ENCODE measurements at places on chromosomes 1 and 21.

- no peak for DNase-seq
Measured at GRCh38 chr1:167797015-167797414, 75.2 kb downstream of the MPZL1 start.

GRCh38 chr1:26820784-26821269 is 5.7 kb upstream of the ZDHHC18 start:
- DNase-seq = no peak

DNA sequence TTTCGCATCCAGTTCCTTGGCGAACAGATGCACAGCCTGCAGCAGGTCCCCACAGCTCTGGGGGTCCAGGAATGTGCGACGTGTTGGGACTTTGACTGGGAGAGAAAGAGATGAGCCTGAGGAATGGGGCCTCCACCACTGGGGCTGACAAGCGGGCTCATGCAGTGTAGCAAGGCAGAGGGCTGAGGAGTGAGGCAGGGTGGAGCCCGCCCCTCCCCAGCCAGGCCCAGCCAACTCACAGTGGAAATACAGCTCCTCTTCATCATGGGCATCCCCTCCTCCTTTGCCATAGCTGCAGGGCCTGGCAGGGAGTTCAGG is 30.7 kb downstream of the CDCA8 start:
- no peak for DNase-seq

GRCh38 chr1:73910062-73910461 is 287.9 kb downstream of the LRRIQ3 start:
- DNase-seq = no peak

GRCh38 chr1:58754073-58754613 is 29.7 kb downstream of the JUN start:
- DNase-seq = no peak

DNA sequence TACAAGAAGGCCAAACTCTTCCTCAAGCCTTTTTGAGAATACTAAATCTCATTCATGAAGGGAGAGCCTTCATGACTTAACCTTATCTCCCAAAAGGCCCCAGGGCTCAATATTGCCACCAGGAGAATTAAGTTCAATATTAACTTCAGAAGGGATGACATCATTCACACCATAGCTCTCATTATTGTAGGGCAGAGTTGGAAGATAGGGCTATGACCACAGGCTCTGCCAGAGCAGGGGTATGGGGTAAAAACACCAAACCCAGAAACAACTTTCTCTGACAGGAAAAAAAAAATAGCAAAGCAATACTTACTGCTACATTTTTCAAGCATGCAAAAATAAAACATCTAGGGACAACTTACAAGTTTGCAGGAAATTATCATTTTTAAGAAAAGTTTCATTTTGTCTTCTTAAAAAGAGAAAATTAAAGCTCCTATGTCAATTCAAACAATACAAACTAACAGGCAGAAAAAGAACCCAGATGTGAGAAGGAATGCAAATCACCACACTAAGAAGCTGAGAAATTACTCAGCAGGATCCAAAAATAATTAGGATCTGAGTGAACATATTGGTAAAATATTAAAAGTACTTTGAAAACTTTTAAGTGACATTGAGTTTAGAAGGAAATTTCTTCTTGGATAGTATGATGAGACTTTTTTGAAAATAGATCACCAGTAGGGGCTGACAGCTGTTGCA is 1156.5 kb downstream of the NCAM2 start:
- DNase-seq = no peak

DNA sequence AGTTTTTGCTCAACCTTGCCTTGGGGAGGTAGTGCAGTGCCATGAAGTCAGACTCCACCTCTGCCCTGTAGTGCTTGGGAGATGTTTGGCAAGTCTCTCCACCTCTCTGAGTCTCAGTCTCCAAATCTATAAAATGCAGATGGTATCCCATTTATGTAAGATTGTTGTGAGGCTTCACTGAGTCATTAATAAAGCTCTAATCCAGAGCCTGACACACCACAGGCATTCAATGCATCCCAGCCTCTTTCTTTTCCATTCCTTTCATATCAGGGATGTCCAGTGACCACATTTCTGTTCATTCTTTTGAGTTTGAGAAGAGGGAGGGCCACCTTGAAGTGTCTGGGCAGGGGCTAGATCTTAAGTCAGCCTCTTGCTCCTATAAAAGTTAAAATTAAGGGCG is 37.6 kb upstream of the LMO4 start:
- no peak for DNase-seq

DNA sequence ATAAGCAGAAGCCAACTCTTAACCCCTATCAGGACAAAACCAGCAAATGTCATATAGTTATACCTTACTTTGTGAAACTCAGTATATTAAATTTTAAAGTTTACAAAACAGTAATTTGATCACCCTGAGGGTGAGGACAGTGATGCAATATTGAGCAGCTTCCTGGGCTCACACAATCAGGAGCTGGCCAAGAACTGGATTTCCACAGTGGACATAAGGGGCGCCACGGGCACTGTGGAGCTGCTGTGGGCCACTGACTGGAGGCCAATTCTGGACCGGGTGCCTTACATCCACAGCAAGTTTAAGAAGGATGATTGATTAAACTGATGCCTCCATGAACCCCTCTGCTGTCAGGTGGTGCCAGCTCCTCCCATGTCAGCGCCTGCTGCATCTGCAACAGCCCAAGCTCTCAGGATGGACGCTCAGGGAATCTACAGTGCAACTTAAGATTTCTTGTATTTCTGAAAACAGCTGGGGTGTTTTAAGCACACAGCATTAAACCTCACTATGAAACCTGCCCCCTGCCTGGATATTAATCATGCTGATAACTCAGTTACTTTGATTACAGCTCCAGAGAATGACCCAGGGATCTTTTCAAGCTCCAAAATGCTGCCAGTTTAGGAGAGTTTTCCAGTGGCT is 55.9 kb downstream of the TOR3A start:
- DNase-seq = no peak

DNA sequence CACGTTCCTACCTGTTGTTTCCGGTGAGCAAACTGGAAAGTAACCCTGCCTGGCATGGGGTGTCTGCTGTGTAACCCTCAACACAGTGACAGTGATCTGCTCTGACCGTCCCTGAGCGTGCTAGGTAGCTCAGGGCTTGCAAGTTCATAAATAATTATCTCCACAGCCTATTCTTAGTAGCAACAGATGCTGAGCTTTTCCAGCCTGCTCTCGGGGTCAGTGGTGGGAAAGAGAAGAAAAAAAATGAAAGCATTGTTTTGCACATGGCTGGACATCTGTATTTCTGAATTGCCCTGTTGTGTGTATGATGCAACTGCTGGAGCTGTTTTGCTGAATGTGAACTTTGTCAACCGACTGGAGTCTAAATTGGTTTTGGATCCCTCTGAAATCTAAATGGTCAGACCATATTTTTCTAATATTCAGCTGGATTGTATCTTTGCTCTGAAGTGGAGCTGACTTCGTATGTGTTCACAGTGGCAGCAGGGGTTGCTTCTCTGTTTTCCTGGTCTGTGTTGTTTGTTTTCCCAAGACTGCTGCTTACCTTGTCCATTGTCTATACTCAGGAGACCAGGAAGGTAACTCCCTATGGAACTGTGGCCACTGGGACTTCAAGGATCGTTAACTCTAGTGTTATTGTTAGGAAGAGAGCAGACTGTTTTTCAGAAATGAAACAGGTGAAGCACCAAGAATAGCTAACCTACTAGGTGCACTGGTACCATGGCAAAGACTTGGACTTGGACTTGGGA is 27.0 kb downstream of the TGFB2 start:
- DNase-seq = no peak

GRCh38 chr1:208103597-208104513 is 140.3 kb downstream of the PLXNA2 start:
- no peak for DNase-seq

DNA sequence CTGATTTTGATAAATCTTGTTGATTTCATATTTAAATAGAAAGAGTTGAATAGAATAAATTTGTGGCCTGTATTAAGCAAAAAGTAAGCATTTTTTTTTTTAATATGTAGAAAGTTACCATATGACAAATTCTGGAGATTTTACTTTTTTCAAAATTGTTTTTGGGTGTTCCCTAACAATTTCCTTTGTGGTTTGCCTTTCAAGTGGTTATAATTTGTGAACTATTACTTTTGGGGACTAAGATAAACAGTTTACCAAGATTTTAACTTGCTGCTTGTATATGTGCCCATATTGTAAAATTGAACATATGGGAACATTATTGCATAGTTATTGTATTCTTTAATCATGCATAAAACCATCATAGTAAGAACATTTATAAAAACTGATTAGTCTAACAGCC is 34.6 kb downstream of the SLC30A7 start:
- no peak for DNase-seq

- DNase-seq = no peak
Measured at GRCh38 chr1:234570329-234571120, 39.5 kb downstream of the IRF2BP2 start.

GRCh38 chr1:88877382-88877825 is 14.0 kb downstream of the GTF2B start:
- DNase-seq = no peak

DNA sequence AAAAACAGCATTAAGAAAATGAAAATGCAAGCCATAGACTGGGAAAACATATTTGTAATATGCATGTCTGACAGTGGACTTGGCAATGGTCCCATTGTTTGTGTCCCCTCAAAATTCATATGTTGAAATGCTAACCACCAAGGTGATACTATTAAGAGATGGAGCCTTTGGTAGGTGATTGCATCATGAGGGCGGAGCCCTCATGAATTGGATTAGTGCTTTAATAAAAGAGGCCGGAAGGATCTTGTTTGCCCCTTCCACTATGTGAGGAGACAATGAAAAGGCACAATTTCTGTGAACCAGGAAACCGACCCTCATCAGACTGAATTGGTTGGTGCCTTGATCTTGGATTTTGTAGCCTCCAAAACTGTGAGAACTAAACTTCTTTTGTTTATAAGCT is 232.3 kb downstream of the GPR52 start:
- no peak for DNase-seq

DNA sequence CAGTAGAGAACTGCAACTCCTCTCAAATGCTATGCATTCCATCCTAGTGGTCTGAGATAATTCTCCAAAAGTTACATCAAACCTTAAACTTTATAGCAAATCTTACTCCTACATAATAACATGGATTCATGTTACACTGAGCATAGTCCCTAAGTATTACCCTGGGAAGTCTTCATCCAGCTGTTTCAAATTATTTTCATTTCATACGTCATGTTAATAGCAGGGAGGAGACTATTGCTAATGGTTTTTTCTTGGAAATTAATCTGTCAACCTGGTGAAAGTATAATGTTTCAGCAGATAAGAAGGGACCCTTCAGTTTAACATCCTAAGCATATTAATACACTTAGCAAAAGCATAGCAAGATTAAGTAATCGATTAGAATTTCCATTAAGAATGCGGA is 318.1 kb downstream of the USP25 start:
- no peak for DNase-seq

- DNase-seq = no peak
Measured at GRCh38 chr1:182038220-182038619, 23.3 kb downstream of the ZNF648 start.

GRCh38 chr1:212595229-212595628 is 13.3 kb upstream of the ATF3 start:
- no peak for DNase-seq

DNA sequence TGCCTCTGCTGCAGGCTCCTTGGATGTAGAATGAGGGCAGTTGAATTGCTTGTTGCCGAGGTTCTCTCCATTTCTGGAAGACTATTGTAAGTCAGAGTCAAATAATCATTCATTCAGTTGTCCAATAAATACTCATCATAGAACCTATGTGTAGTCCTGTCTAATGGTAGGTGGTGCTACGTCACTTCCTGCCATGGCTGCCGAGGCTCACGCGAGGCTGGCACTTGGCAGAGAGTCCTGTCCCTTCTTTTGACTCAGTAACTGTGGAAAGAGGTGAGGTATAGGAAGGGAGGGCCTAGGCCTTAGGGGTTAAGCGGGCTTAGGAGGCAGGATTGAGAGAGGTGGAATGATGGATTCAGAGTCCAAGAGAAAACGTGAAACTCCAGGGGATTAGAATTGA is 9.7 kb downstream of the ADARB1 start:
- DNase-seq = no peak

DNA sequence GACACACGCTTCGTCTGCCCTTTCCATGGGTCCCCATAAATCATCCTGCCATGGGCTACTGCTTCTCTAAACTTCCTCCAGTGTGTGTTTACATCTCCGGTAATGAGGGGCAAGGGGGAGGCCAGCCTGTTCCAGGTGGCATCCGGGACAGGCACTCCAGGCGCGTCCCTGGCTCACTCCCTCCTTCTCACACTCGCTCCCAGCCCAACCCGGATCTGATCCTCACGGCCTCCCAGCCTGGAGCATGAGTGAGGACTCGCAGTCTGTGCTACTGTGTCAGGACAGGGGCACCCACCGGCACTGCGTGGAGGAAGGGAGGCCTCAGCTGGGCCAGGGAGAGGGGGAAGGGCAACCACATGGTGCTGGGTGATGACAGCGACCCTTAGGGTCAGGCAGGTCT is 225.4 kb downstream of the TRABD2B start:
- DNase-seq = no peak

- DNase-seq = no peak
Measured at GRCh38 chr1:226764533-226764932, 25.5 kb upstream of the ITPKB start.

DNA sequence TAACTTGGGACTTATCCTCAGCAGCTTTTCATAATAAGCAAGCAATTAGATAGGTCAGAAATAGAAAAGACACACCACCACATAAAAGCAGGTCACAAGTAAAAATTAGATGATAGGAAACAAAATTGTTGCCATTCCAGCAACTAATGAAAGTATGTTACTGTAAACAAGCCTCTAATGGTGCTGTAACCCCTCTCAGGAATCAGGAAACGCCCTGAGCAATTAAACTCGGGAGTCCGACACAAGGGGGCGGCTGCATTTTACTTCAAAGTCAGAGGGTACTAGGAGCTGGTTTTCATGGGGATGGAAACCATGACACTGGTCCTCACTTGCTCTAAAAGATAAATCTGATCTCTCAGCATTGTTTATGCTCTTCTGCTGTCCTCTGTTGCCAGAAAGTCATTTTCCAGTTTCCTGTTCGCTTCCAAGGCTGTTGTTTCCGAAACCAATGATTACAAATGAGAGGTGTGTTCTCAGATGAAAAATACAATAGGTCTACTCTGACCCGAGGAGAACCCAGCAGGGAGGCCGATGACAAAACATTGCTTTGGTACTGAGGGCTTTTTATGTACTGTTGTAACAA is 93.4 kb downstream of the TGFBR3 start:
- no peak for DNase-seq

- no peak for DNase-seq
Measured at GRCh38 chr1:150281221-150281757, 1.1 kb upstream of the CIART start.

DNA sequence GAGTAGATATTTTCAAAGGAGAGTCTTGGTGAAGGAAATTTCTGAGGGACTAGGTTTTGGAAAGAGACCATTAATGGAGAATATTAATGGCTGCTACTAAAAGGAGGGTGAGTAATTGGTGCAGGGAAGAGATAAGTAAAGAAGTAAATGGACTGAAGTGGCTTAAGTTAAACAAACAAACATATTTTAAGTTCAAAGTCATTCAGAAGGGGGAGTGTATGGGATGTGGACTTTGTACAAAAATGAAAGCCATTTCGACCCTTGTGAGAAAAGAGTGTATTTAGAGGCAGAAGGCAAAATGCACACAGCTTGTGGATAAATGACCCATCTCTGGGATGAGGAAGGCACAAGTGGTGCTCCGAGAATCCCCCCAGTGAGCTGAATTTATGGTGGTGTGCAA is 171.7 kb downstream of the BACH1 start:
- DNase-seq = no peak

- DNase-seq = no peak
Measured at GRCh38 chr1:174764191-174764590, 235.6 kb upstream of the CACYBP start.

Data from cortex of kidney (tissue), 1 donor.